ENCODE measurements at places on chromosomes 5 and 9.

DNA sequence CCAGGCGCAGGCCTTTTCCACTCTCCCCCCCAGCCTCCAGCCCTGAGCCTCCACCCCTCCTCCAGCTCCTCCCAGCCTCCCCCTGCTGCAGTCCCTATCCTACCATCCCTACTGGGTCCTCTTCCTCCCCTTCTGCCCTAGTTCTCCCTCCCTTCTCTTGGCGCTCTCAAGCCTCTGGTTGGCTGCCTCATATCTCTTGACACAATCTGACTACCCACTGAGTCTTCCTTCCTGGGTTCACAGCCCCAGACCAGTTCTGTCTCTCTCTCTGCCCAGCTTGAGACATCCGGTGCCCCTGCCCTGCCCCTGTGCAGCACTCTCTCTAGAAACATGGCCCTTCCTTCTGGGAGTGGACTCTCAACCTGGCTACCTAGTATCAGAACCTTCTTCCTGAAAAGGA, 76.2 kb downstream of the TSPAN17 start:
- DNase-seq: no peak

DNA sequence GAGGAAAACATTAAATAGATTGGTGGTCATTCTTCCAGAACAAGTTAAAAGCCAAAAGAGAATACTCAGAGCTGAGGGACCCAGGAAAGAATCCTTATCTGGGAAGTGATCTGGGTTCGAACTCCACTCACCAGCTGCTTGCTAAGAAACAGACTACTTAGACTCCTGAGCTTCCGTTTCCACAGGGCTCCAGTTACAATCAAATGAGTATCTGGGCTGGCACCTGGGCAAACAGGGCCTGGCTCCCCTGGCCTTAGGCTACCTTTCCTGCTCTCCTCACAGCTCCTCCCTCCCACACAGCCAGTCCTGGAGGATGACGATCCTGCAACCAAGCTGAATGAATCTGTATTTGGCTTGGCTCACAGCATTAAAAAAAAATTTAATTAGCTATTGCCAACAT, 2.5 kb downstream of the MAPK9 start:
- DNase-seq: no peak

GRCh38 chr5:31232273-31232888, 38.9 kb downstream of the CDH6 start:
- DNase-seq: no peak

GRCh38 chr5:120096413-120096812, 367.7 kb upstream of the PRR16 start:
- no peak for DNase-seq

- DNase-seq: no peak
These were observed 18.1 kb upstream of the ZNF608 start for GRCh38 chr5:124764585-124764984.

DNA sequence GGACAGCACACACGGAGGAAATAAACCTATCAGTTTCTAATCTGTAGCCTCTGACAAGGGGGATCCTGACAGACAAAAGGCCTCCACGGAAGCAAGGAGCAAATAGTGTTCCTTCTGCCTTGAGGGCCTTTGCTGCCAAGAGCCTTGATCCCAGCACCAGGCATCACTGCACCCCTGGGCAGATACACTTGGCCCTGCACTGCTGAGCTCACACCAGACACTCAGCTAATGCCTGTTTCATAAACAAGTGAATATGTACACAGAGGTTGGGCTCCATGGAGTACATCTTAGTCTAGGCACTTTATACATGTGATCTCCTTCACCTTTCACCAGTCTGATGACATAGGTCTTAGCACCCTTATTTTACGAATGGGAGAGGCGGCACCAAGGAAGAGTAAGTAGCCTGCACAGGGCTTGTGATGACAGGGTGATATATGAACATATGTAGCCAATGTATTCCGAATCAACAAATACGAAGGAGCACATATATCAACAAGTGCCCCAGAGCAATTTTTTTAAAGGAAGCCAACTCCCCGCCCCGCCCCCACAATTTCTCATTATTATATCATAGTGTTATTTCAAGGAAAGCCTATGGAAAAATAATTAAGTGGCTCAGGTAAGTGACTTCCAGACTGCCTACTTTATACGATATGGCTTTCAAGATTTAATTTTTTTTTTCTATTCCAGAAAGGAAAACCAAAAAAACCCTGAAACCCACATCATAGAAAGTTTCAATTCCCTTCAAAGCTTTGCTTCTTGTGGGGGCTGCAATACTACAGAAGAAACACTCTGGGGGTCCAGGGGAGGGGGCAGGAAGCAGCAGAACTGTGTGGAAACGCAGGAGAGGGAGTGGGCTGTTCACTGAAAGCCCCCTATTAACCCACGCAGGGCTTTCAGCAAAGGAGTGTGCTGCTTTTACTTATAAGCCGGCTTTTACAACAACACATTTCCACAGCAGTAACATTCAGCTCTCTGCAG, 32.0 kb downstream of the CDC14B start:
- no peak for DNase-seq

DNA sequence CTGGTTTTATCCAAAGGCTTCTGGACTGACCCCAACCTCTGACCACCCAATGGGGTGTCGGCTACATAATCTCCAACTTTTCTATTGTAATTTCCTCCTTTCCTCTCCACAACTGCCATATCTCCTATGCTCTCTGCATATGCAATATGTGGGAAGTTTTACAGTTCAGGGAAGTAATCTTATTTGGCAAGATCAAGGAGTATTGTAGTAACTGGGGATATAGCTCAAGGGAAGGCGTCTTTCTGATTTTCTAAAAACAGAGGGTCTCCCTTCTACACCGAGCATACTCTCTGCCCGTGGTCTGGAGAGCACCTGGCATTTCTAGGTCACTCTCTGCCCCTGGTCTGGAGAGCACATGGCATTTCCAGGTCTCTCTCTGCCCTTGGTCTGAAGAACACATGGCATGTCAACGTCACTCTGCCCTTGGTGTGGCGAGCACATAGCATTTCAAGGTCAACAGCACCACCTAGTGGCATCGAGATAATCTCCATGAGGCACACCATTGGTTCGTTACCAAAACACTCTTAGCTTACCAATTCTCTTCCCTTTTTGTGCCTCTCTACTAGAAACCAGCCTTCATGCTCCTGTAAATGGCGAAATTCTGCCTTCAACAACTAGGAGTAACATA, 616.4 kb upstream of the NUDT12 start:
- DNase-seq: no peak

DNA sequence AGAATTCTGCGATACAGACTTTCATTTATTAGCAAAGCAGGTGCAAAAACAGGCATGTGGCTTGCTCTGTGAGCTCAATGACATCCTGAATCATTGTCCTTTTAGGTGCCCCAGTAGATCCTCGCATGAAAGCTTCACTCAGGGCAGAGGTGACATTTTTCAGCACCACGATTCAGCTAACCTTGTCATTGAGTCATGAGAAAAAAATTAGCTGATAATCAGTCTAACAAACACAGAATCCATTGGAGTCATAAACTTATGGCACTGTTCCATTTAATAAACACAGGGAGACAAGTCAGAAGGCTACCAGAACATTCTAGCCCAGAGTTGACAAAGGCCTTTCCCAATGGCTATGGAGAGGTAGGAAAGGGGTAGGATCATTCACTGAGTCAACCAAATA, 104.8 kb upstream of the RAD23B start:
- no peak for DNase-seq

- no peak for DNase-seq
These were observed 87.3 kb downstream of the HSD17B3 start for GRCh38 chr9:96214635-96215034.

- DNase-seq: no peak
These were observed 11.5 kb downstream of the PDLIM4 start for GRCh38 chr5:132268769-132269551.

- DNase-seq: no peak
These were observed 462.8 kb downstream of the ISL1 start for GRCh38 chr5:51846015-51846414.

- no peak for DNase-seq
These were observed 38.7 kb downstream of the VCAN start for GRCh38 chr5:83510260-83510659.

GRCh38 chr5:143017541-143017940, 247.4 kb downstream of the ARHGAP26 start:
- DNase-seq: no peak

GRCh38 chr9:37342895-37343294, 79.6 kb upstream of the GRHPR start:
- DNase-seq: no peak

DNA sequence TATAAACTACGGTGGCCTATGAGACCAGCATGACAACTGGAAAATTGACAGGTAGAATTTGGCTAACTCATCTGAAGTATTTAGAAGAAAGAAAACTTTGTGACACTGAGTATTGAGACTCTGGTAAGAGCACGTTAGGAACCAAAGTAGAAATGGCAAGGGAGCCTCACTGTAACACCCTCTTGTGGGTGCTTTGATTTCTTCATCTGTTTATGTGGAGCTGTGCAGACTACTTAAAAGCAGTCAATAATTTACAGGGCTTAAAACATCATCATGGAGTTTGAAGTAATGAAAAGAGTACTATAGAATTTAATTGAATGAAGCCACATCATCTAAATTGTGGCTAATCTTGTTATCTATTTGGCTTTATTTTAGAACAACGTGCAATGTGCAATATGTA, 414.2 kb downstream of the CCDC171 start:
- no peak for DNase-seq
